ENCODE measurements at places on chromosomes 5 and 9. TPM values are rescaled to one million over a fixed set of nuclear protein-coding genes. Genes with fewer than 3 reads are reported as not detected.

Gene PCDHA9
- 0.10 TPM for total RNA-seq

DNA sequence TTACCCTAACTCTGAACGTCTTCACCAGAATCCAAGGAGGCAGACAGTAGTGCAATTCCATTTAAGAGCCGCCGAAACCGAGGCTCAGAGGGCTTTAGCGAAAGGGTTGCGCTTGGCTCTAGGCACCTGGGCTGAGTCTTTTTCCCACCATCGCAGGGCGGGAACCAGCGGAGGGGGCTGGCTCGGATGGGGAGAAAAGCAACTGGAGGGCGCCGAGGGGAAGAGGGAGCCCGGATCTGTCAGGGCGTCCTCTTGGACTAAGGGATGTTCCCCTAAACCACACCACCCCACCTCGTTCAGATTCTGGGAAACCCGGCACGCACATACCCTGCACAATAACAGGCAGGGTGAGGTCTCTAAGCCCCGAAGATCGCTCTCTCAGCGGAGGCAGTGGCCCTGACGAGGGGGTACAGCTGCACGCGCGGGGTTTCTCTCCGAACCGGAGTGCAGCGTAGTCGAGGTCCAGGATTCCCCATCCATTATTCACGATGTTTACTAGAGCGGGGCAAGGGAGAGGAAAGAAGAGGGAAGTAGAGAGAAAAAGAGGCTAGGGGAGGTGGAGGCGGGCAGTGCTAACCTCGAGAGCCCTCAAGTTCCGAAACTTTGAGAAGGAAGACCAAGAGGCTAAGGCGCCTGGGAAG lies 1.3 kb upstream of the POU4F3 start:
- no peak for DNase-seq

DNA sequence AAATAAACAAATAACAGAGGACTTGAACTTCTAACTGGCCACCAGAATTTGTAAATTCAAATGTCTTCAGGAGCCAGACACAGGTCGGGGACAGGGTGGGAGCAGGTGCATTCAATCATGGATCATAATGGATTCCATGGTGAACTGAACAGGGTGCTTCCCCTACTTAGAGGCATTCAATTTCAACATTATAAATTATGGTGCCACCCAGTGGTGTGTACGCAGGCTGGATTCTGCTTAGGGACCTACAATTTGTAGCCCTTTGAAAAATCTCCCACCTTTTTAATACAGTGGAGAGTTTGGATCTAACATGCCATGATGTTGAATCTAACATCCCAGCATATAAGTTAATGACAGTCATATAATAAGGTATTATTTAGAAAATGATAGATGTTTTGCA lies 22.3 kb downstream of the KLF9 start:
- no peak for DNase-seq

DNA sequence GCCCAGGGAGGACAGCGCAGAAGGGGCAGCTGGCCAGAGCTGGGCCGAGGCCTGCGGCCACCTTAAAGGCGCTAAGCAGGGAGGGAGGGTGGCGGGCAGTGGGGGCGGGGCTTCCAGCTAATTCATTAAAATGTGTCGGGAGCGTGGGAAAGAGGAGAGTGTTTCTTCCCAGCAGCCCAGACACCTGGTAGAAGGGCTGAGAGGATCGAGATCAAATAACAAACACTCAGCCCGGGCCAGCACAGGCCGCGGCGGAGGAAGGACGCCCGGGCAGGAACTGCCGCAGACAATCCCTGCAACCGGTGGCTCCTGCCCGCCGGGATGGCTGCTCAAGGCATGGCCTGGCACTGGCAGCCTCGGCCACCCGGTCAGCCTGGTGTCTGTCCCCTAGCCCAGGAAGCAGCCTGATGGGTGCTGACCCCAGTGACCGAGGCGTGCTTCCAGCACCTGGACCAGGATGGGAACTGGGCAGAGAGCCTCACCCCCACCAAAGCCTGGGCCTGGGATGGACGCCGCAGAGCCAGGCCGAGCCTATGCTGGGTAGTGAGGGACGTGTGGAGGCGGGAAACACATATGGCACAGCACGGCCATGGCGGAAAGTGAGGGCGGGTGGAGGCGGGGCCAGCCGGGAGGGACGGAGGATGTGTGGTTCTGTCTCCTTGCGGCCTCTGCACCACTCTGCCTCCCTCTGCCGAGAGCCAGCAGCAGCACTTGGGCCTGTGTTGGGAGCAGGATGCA lies 3.2 kb upstream of the NRARP start:
- DNase-seq, result peak; percentile 78

Gene TRAF1
- total RNA-seq, result 5.1 TPM

Gene CEP72
- total RNA-seq, result 7.7 TPM

DNA sequence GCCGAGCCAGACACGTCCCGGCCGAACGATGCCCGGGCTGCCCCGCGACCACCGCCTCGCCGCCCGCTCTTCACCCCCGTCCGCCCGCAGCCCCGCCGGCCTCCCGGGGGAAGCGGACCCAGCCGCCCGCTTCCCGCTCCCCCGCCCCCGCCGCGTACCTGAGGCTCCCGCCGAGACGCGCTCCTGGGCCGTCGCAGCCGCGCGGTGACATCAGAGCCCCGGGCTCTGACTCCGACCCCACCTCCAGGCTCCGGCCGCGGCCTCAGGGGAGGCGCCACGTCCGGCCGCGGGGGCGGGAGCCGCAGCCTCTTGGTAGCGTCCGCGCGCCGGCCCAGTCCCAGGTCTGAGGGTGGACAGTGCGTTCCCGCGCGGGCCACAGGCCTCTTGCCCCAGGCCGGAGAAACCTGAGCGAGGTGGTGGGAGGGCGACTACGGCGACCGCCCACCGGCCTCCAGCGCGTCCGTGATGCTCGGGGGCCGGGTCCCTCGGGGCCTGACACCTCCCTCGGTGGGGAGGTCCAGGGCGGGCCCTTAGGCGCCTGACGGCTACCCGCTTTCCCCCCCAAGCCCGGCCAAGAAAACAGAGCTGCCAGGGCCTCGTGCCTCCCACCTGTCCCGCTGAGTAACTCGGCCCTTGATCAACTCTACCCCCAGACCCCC lies at the start of gene SHROOM1:
Gene SHROOM1 (minus strand): TSS at position 212 of the 659 bp plus-strand sequence. CDS start 4,507 bp downstream, outside the sequence.
- DNase-seq, result peak; percentile 28

DNA sequence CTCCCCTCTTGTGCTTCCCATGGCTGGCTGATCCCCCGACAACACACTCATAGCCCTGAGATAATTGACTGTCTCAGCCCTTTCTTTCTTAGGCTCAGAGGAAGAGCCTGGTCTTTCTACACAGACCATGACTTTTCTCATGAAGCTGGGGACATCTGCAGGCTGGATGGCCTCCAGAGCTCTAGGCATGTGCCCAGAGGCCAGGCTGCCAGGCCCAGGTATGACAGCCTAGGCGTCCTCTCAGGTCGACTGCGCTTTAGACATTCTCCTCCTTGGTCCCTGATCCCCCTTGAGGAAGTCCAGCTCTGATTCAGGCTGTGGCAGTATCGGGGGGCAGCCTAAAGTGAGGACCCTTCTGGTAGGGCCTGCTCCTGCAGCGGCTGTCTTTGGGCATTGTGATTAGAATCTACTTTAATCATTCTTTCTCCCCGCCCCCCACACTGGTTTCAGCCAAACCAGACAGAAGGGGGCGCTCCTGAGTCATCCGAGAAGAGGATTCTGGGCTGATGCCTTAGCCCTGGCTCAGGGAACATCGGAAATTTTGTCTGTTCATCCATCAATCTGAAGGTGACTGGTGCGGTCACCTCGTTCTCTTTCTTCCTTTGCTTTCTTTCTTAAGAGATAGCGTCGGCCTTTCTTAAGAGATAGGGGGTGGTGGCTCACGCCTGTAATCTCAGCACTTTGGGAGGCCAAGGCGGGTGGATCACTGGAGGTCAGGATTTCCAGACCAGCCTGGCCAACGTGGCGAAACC lies 66.5 kb upstream of the HSPA9 start:
- DNase-seq, result peak; percentile 75

Gene RNF183
- 0.21 TPM for total RNA-seq

DNA sequence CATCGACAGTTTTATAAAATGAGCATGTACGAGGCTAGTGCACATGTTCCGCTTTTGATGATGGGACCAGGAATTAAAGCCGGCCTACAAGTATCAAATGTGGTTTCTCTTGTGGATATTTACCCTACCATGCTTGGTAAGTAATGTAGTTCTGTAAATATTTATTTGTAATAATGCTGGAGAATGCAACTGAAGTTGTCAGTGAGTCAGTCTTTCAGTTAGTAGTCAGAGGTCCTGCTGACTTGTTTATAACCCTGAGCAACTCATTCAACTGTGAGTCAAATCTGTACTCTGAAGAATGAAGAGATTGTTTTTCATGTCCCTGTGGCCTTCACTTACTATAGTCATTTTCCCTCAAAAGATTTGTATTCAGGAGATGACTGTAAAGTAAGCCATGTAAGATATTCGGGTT lies 28.4 kb upstream of the GPR150 start:
- DNase-seq, result no peak

DNA sequence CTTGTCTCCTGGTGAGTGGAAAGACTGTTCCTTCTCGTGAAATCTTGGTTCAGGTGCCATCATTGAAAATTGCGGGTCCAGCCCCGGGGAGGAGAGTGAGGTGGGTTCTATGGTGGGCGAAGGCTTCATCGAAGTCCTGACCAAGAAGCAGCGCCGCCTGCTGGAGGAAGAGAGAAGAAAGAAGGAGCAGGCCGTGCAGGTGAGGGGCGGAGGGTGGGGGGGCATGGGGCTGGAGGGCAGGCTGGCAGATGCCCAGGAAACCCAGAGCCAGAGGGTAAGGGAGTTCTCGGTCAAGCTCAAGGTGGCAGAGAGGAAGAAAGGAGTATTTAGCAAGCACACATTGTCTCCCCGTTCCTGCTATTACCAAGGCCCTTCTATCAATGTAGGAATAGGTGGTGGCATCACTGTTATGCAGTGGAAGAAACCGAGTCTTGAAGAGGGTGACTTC lies 24.3 kb upstream of the POMT1 start:
- peak; percentile 70 for DNase-seq

- no peak for DNase-seq
Measured at GRCh38 chr5:123690821-123691220, 178.8 kb downstream of the CSNK1G3 start.

Gene GEMIN5
- 23.9 TPM for total RNA-seq

GRCh38 chr5:122144236-122144635 lies 14.9 kb downstream of the ZNF474 start:
- peak; percentile 81 for DNase-seq

GRCh38 chr9:114156657-114157421 lies 1.5 kb downstream of the COL27A1 start:
- DNase-seq, result peak; percentile 75

Gene IL5
- total RNA-seq, result not detected

DNA sequence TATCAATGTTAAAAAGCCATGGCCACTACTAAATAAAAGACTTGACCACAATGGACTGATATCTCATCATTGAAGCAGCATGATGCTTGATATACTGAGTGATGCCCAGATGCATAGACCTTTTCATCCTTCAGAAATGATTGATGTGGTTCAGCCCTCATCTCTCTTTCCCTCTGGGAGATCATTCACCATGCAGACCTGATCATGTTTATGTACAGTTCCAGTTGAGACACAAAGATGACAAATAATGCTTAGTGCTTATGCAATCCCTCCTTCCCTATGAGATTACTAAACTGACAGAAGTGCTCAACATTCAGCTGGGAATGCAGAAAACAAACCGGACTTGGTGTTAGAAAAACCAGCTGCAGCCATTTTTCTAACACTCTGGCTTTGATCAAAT lies 91.9 kb upstream of the TLR4 start:
- DNase-seq, result no peak

Gene STK32A
- 0.62 TPM for total RNA-seq

GRCh38 chr5:15703901-15704300 lies 203.9 kb downstream of the FBXL7 start:
- no peak for DNase-seq

DNA sequence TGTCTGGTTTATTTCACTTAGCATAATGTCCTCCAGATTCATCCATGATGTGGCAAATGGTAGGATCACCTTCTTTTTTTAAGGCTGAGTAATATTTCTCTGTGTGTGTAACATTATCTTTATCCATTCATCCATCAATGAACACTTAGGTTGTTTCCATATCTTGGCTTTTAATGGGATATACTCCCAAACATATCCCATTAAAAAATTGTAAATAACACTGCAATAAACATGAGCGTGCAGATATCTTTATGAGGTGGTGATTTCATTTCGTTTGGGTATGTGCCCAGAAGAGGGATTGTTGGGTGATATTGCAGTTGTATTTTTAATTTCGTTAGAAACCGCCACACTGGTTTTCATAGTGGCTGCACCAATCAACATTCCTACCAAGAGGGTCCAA lies 36.2 kb upstream of the UGCG start:
- no peak for DNase-seq

DNA sequence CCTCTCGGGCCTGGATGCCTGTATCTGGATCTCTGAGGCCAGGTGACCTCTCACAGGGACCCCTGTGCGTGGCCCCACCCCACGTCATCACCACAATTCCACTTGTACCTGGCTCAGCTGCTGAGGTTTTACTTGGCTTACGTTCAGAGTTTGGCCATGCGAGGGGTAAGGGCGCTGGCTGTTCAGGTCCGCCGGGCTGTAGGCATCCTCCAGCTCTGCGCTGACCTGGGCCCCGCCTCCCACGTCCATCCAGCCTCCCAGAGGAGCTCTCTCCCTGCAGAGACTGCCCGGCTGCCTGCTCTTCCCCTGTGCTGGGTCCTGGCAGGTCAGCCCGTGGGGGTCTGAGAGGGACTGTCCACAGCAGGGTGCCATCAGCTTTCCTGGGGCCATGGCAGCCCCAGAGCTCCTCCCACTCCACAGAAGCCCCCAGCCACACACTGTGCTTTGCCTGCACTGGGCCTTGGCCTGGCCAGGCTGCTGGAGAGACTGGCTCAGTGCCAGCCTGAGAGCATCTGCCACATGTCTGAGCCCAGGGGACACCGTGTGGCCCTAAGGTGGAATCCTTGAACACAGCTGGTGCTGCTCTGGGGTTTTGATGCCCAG lies 43.6 kb downstream of the SLC6A3 start:
- DNase-seq, result no peak

DNA sequence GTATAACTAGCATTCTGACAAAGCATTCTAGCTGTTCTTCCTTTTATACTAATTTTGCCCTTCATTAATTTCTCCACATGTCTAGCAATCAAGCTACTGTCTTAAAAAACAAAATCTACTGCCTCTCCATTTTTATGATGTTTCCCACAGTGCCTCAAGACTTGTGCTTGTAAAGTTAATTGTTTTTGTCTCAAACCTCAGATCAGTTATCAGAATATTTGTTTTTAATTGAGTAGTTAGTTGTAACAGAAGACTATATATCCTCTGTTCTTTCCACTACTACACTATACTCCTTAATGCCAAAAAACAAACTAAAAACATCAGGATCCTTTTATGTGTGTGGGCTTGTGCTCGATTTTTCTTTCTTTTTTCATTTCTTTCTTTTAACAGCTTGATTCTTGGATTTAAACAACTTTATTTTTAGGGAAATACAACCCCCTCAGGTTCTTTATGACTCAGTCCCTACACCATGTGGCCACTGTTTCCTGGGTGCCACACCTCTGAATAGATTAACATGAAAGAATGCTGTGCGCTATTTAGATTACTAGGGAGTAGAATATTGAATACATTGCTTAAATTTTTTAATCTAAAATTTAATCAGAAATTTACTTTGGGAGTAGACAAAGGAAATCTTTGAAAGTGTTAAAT lies 1.2 kb downstream of the ASPN start:
- DNase-seq, result peak; percentile 32

All from tongue (tissue), 3 donors.